ENCODE measurements at places on chromosomes 5 and 9. TPM values are rescaled to one million over a fixed set of nuclear protein-coding genes. Genes with fewer than 3 reads are reported as not detected.

The PCDHGB3 gene
- 1.2 TPM for polyA plus RNA-seq

GRCh38 chr5:72569408-72569944, 62.3 kb upstream of the ZNF366 start:
- H3K27ac ChIP-seq, result no peak overlapping the region
- no peak overlapping the region for H3K4me3 ChIP-seq
- DNase-seq, result no peak
- no peaks in the 10 kb centered on the region for H3K36me3 ChIP-seq
- H3K4me1 ChIP-seq, result no peaks in the 10 kb centered on the region

DNA sequence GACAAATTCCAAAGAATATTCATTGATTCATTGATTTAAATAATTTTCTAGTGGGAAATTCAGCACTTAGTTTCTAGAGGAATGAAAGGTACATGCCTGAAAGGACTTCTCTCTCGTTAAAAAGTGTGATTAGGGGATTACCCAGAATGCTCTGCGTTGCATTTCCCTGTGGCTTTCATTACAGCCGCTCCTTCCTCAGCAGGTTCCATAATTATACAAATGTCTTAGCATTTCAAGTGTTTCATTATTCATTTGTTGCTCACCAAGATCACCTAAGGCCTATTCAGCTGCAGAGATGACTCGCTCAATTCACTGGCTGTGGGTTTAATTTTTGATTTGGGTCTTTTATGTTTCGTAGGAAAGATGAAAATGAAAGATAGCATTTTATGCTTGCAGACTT, 52.8 kb downstream of the SPATA31C2 start:
- DNase-seq, result no peak
- no peaks in the 10 kb centered on the region for H3K4me1 ChIP-seq
- peaks cover 4% of the 10 kb centered on the region for H3K27me3 ChIP-seq
- no peaks in the 10 kb centered on the region for H3K36me3 ChIP-seq
- no peak overlapping the region for H3K27ac ChIP-seq

DNA sequence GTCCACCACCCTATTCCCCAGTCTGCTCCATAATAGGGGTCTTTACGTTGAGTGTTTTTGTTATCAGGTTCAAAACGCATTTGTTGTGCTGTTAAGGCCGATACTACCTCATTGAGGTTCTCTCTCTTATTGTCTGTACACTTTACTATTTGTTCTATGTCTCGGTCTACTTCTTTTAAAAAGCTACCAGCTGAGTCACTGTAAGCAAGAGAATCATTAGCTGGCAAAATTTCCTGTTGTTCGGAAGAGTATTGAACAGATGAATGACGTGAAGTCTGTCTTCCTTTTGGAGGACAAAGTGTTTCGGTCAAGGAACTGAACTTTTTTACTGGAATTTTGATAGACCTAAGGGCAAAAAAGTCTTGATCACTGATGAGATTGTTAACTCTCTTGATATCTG, 10.3 kb downstream of the LYSMD3 start:
- no peak overlapping the region for H3K4me3 ChIP-seq
- peaks cover 9% of the 10 kb centered on the region for H3K4me1 ChIP-seq
- H3K36me3 ChIP-seq, result peaks cover 33% of the 10 kb centered on the region
- H3K27ac ChIP-seq, result no peak overlapping the region
- DNase-seq, result no peak
